ENCODE measurements at places on chromosomes 1 and 21.

- no peak for DNase-seq
These were observed 53.1 kb downstream of the FOXO6 start for GRCh38 chr1:41414296-41414695.

GRCh38 chr1:29289493-29289892, 53.2 kb downstream of the PTPRU start:
- no peak for DNase-seq

GRCh38 chr1:172287208-172287607, 133.3 kb upstream of the C1orf105 start:
- DNase-seq, result no peak

DNA sequence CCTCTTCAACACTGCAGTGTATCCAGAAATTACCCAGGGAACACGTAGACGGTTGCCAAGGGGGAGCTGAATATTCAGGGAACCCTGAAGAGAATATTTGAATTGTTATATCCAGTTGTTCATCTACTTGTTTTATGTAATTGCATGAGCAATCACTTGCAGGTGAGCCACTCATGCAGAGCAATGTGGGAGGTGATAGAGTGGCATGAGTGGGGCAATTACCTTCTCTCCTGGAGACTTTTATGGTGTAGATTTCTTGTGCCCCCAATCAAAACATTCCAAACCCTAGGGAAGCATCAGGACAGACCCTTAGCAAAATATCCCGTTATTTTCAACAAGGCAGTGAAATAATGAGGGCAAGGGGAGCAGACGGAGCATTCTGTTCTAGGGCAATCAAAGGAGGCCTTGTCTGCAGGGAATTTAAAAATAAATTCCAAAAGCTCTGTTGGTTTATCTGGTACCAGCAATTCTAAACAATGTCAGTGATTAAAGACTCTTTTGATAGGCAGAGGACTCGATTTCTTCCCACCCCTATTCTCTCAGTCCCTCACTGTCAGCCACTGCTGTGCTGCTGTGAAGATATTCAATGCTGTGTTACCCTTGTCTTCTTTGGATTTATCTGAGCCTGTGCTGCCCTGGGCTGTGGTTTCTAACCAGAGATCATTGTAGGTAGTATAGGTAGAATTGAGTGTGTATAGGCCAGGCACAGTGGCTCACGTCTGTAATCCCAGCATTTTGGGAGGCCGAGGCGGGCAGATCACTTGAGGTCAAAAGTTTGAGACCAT, 180.2 kb upstream of the MAP1LC3C start:
- DNase-seq, result no peak

- no peak for DNase-seq
These were observed 161.2 kb downstream of the PSMG1 start for GRCh38 chr21:39022035-39022434.

- DNase-seq, result no peak
These were observed 69.9 kb downstream of the ATF6 start for GRCh38 chr1:161836018-161836417.

DNA sequence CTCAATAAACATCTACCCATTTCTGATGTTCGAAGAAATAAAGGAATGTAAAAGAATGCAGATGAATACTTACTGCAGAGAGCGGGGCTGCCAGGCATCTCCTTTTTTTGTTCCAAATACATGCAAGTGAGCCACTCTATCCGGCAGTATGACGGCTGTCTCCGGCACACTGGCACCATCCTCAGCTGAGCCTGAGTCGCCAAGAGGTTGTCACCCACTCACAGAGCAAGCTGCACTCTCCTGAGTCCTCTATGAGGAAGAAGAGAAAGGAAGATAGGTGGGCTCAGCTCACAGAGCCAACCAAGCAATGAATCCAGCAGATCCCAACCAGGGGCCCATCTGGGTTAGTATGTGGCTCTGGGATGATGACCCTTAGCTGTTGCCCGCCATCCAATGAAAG, 65.3 kb downstream of the CD46 start:
- no peak for DNase-seq

- DNase-seq, result no peak
These were observed 26.8 kb upstream of the BACH1 start for GRCh38 chr21:29271927-29272333.

DNA sequence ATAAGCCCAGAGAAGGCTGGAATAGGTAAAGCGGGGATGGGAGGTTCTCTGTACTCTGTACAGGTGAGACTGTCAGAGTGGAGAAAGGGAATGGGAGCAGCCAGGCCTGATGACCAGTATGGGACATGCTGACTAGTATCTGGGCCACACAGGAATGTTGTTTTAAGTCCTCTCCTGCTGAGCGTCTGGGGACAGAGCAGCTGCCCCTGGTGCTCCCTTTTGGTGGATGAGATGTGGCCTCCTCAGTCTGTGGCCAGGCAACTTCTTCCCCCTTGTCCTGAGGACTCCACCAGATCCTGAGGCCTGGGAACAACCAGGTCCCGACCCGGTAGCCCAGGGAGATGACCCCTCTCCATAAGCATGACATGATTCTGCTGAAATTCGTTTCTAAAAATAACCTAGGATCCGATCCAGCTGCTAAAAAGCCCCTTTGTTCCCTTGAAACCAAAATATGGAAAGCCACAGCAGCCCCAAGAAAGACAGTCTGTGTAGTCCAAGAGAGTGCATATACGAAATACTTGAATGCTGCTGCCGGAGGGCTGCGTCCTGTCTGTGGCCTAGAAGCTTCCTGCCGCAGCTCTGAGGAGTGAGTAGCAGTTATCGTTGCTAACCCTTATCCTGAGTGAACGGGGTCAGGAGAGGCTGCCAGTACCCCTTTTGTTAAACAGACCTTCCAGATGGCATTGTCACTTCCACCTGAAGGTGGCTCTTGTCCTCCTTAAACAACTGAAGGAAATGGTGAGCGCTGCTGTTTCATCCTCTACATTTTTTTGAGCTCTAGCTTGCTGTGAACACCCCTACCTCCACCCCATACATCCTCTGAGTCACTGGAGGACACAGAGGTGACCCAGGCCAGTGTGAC, 47.1 kb downstream of the ATP2B4 start:
- DNase-seq, result no peak

DNA sequence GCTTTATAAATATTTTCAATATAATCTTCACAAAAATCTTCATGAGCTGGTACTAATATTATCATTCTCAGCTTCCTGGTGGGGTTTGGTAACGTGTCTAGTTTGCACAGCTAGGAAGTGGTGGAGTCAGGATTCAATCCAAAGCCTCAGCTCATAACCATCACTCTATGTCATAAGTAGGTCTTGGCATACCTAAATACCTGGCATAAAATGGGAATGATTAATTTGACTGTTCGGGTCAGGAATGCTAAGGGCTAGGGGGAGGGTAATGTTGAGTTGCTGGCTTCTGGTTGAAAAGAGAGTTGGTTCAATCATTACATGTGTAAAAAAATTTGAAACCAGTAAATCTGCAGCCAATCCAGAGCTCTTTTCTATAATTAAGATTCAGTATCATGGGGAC, 5.6 kb upstream of the SAMSN1 start:
- no peak for DNase-seq

DNA sequence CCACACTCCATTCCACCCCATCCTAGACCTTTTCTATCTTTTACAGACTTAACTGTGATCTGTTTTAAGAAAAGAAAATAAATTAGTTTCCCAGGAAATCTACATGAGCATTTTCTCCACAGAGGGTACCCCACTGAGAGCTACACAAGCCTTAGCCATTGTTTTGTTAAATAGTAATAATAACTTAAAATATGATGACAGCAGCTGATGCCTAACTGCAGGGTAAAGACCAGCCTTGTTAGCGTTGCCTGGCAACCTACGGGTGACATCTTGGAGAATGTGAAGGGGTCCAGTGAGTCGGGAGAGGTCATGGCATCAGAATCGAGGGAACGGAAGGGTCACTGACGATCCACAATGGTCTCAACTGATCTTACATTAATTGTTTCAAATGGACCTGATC, 233.2 kb upstream of the PBX1 start:
- no peak for DNase-seq

GRCh38 chr1:94559921-94560320, 18.4 kb upstream of the F3 start:
- no peak for DNase-seq

- no peak for DNase-seq
These were observed 618 bp downstream of the JAM2 start for GRCh38 chr21:25639551-25640201.

DNA sequence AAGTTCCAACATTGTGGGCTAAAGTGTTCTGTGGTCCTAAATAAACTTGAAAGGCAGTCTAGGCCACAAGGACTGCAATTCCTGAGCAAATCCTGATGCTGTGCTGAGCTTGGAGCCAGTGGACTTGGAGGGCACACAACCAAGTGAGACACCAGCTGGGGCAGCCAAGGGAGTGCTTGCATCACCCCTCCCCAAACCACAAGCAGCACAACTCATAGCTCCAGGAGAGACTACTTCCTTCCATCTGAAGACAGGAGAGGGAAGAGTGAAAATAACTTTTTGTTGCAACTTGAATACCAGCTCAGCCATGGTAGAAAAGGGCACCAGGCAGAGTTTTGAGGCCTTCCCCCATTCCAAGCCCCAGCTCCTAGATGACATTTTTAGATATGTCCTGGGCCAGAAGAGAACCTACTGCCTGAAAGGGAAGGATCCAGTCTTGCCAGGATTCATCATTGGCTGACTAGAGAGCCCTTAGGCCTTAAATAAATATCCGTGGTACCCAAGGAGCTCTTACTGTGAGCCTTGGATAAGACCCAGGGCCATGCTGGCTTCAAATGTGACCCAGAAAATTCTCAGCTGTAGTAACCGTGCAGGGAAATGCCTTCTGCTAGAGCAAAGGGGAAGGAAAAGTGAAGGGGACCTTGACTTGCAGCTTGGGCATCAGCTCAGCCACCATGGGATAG, 35.4 kb upstream of the LRRC8B start:
- no peak for DNase-seq

GRCh38 chr21:35982717-35983116, 77.6 kb downstream of the SETD4 start:
- no peak for DNase-seq

DNA sequence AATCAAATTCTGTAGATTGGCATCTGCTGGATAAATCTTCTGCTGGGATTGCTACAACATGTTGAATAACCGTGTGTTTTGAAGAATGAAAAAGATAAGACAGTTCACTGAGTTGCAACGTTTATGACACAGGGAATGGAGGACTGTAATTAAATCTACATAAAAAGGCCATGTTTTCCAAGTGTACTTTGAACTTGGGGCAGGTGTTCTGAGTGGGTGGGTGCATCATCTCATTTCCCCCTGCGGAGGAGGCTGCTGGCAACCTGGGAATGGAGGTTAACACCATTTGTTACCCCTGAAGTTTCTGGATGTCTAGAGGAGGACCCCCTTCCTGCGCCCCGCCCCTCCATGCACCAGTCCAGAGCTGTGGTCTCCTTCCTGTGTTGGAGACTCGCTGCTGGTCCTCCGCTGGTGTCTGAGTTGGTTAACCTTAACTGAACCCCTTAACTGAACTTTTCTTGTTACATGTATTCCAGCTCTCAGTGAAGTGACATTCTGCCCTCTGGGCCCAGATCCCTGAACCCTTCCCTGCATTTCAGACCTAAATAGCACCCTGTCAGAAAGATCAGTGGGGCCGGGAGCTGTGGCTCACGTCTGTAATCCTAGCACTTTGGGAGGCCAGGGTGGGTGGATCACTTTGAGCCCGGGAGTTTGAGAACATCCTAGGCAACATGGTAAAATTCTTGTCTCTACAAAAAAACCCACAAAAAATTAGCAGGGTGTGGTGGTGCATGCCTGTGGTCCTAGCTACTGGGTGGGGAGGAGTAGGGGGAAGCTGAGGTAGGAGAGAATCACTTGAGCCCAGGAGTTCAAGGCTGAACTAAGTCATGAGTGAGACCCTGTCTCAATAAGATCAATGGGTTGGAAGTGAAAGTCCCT, 31.8 kb downstream of the UCK2 start:
- no peak for DNase-seq

DNA sequence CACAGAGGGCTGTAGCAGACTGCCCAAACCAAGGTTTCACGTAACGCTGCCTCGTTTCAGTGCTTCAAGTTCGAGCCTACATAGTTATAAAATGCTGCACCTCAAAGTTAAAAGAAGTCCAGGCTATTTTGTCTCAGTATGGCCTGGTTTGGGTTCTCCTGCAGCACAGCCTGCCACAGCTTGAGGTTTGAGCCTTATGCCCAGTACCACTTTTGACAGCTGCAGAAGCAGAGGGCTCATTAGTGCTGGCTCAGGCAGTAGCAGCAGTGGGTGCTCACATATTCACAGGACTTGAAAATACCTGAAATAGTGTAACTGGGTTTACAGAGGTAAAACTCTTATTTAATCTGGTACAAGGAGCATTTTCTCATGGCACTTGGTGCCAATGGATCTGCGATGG, 15.3 kb downstream of the SPATA46 start:
- no peak for DNase-seq

DNA sequence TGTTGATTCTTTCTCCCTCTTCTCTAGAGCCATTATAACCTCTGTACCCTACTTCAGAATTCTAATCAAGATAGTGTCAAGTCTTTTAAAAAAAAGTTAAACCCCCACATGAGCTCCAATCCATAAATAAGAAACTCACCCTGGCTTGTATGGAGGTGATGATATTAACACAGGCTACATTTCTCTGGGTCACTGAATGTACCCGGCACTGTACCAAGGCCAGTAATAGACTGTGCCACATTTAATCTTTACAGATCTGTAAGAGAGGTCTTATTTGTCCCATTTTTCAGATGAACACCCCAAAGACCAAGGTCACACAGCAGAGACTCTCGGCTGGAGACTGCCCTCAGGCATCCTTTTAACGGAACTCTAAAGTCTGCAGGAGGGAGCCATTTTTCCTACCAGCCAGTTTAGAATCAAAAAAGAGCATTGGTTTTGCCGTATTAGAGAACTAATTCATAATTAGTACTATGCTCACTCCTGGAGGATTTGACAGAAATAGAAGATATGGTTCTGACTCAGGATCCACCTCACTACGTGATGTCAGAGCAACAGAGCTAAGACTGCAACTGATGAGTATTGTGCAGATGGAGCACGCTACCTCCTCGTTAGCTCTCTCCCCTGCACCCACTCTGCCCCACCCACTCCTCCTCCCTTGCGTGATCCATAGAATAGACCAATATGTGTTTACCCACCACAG, 217.2 kb upstream of the HOOK1 start:
- no peak for DNase-seq

DNA sequence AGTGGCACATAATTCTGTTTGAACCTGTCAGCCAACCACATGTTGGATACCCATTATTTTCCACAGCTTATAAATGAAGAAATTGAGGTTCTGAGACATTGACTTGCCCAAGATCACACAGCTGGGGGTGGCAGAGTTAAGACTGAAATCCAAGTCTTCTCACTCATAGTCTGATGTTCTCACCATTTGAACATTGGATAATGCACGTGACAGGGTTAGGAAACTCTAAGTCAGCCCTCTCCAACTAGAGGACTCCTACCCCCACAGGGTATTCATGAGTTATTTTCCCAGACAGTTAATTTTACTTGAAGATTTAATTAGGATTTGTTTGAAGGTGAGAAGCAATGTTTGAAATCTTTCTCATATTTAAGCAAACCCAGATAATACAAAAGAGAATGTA, 38.1 kb upstream of the C1orf105 start:
- no peak for DNase-seq

DNA sequence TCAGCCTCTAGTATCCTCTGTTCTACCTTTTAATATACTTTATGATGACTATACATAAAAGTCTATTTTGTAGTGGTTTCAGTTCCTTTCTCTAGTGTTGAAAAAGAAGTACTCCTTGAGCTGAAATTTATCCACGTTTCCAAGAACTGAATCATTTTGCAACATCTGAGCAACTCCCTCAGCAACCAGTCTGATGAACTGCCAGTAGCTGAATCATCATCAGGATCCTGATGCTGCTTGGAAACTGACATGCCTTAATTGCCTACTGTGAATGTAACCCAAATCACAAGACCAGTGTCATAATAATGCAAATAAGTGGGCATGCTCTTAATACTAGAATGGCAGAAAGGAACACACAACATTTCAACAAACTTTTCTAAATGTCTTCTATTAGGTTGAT, 103.3 kb downstream of the CYYR1 start:
- no peak for DNase-seq
